ENCODE measurements at places on chromosomes 11 and 22.
A peak's percentile ranks its signal among the peaks of the same experiment; 100 is the strongest.

- no peak for DNase-seq
- H3K27me3 ChIP-seq = peaks cover 30% of the 10 kb centered on the region
- no peak overlapping the region for H3K27ac ChIP-seq
- no peaks in the 10 kb centered on the region for H3K36me3 ChIP-seq
- no peak overlapping the region for H3K4me3 ChIP-seq
Observed at GRCh38 chr22:39248254-39248653, 3.5 kb upstream of the PDGFB start.

DNA sequence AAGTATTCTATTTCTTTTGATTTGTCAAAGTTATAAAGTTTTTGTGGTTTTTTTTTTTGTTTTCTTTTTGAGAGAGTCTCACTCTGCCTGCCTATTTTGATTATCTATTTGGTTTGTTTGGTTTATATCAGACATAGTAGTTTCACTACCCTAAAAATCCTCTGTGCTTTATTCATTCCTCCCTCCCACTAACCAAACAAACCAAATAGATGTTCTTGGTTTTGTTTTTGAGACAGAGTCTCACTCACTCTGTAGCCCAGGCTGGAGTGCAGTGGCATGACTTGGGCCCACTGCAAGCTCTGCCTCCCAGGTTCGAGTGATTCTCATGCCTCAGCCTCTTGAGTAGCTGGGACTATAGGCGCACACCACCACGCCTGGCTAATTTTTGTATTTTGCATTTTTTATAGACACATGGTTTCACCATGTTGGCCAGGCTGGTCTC, 67.9 kb downstream of the ENTHD1 start:
- no peak for DNase-seq
- H3K36me3 ChIP-seq = no peaks in the 10 kb centered on the region
- no peak overlapping the region for H3K4me3 ChIP-seq
- no peak overlapping the region for H3K27ac ChIP-seq

- no peaks in the 10 kb centered on the region for H3K36me3 ChIP-seq
- no peak overlapping the region for H3K27ac ChIP-seq
- H3K4me3 ChIP-seq = no peak overlapping the region
- no peaks in the 10 kb centered on the region for H3K4me1 ChIP-seq
- no peaks in the 10 kb centered on the region for H3K27me3 ChIP-seq
Observed at GRCh38 chr22:19253143-19253542, 38.4 kb downstream of the CLTCL1 start.

DNA sequence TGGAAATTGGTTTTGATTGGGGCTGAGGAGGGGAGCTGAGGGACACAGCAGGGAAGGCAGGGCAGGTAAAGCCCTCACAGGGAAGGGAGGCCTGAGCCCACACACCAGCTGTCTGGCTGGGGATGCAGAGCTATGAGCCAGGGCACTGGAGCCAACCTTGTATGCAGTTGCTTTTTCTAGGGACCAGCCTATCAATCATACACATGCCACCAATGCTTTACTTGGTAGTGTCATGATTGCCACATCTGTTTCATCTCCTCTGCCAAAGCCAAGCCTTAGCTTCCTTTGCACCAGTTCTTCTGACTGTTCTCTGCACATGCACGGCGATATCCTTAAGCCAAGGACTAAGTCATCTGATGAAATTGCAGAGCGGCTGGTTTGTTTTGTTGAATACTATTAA, 207.1 kb upstream of the PLET1 start:
- peaks cover 12% of the 10 kb centered on the region for H3K4me1 ChIP-seq
- no peak overlapping the region for H3K4me3 ChIP-seq
- H3K27ac ChIP-seq = no peak overlapping the region
- no peaks in the 10 kb centered on the region for H3K36me3 ChIP-seq

DNA sequence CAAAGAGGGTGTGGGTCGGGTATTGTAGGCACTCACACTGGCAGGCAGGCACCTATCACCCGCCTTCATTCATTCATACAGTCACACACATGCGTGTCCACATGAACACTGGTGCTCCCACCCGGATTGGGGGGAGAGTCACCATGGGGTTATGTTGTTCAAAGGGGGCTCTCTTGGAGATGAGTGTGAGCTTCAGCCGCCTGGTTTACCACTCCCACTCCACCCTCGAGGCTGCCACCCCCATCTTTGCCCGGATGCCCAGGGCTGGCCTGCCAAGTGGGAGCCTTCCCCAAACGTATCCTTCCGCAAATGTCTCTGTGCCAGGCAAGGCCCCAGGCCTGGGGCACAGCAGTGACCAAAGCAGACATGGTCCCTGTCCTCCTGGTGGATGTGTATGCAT, 22.6 kb downstream of the MRGPRD start:
- no peak for DNase-seq
- no peaks in the 10 kb centered on the region for H3K4me1 ChIP-seq
- H3K36me3 ChIP-seq = no peaks in the 10 kb centered on the region
- H3K27me3 ChIP-seq = no peaks in the 10 kb centered on the region
- H3K27ac ChIP-seq = no peak overlapping the region

GRCh38 chr11:19725379-19726079, 12.9 kb downstream of the NAV2 start:
- 0 out of 2 replicates have a peak, but pooled peaks cover 6% of the 10 kb centered on the region for H3K36me3 ChIP-seq
- H3K27ac ChIP-seq = no peak overlapping the region
- DNase-seq = no peak

DNA sequence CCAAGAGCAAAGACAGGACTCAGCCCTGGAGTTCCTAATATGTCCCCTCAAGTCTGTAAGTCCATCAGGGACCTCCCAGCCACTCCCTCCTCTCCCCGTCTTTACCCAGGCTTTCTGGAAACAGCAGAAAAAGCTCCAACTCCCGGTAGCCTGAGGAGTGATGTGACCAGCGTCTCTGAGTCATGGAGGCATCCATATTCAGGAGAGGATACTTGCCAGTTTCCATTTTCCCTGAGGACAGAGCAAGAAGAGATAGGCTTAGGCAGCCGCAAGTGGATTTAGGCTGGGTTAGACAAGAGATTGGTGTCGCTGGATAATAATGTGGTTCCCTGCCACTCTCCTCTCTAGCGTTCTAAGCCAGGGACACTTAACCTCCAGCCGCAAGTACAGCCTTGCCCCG, 206.6 kb downstream of the GRIK4 start:
- H3K4me3 ChIP-seq = no peak overlapping the region
- no peak for DNase-seq
- no peaks in the 10 kb centered on the region for H3K36me3 ChIP-seq
- H3K4me1 ChIP-seq = no peaks in the 10 kb centered on the region

DNA sequence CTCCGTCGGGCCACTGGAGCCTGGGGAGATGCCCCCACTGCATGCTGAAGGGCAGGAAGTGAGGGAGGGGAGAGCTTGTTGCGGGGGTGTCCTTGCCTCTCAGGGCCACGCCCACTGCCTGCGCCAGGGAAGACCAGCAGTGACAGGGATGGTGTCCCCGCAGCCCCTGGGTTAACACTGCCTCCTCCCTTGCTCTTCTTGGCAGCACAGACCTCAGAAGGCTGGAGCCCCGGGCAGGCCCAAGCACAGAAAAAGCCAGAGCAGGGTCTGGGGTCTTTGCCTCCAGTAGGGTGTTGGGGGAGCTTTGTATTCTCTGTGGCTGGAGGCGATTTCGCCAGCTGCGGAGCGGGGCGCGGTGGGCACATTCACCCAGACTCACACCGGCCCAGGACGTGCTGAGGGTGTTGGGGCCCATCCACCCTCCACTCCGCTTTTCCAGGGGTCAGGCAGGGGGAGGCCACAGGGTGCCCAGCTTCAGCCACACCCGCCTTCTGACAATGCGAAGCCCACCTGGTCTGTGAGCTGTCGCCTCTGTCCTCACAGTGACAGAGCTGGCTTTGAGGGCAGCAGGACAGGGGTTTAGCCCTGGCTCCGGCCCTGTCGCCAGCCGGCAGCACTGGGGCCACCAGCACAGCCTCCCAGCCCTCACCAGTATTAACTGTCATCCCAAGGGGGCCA, 83.7 kb downstream of the CDKN1C start:
- peaks cover 25% of the 10 kb centered on the region for H3K27me3 ChIP-seq
- H3K27ac ChIP-seq = no peak overlapping the region
- H3K4me3 ChIP-seq = no peak overlapping the region
- no peak for DNase-seq

GRCh38 chr22:46108564-46109473, 41.5 kb upstream of the PPARA start:
- H3K4me3 ChIP-seq = no peak overlapping the region
- H3K36me3 ChIP-seq = peaks cover 25% of the 10 kb centered on the region
- H3K27me3 ChIP-seq = no peaks in the 10 kb centered on the region
- H3K27ac ChIP-seq = peak overlapping the region; percentile 82
- H3K4me1 ChIP-seq = peaks cover 37% of the 10 kb centered on the region

Measured in GM23248 (cell line).